Activated CD4-positive, CD25-positive, alpha-beta regulatory T cell (primary cell): ENCODE measurements at places on chromosomes 4 and X.

DNA sequence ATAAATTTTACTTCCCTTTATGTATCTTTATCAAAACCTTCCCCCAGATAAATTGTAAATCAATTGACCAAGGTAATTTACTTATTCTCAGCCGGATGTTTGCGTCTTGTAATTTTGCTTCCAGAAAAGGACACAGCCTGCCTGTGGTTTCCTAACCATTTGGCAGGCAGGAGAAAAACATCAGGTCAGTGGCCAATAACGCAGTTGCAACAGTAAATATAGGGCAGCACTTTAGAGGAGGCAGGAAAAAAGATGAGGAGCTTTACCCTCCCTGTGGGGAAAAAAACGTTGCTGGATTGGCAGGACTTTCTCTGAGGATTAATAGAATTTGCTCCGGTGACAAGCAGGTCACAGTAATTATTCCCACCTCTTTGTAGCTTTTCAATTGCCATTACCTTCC is 2618.1 kb downstream of the ARAP2 start:
- no peak for DNase-seq

- DNase-seq: no peak
Observed at GRCh38 chr4:36128689-36129088, 115.6 kb downstream of the ARAP2 start.

DNA sequence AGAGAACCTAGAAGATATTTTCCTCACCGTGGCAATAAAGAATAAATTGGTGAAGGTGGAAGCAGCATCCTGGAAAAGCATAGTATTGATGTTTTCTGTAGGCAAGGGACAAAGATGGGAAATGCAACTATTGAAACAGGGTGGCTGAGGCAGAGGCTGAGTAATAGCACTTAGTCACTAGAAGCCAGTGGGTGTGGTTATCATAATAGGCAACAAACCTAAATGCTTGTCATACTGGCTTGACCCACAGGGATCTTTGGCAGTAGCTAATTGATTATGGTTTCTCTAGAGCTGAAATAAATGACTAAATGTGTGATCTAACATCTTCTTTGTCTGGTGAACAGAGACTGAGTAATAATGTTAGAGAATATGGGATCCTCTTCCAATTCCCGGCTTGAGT is 353.6 kb upstream of the RPS6KA3 start:
- no peak for DNase-seq

DNA sequence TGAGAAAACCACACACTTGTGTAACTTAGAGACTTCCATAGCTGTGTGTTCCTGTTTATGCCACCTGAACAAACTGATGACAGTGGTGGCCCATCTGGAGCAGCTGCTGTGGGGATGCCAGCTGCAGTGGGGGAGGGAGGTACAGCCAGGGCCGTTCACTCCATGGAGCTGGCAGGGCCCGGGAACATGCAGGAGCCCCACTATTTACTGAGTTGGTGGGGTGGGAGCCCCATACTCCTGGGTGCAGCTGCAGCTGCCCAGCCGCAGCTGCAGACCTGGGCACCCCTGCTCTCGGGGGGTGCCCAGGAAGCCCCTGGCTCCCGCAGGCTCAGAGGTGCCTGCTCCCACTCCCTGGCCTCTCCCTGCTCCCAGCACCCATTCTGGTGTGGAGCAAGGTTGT is 398.6 kb upstream of the RASGEF1B start:
- DNase-seq: no peak

DNA sequence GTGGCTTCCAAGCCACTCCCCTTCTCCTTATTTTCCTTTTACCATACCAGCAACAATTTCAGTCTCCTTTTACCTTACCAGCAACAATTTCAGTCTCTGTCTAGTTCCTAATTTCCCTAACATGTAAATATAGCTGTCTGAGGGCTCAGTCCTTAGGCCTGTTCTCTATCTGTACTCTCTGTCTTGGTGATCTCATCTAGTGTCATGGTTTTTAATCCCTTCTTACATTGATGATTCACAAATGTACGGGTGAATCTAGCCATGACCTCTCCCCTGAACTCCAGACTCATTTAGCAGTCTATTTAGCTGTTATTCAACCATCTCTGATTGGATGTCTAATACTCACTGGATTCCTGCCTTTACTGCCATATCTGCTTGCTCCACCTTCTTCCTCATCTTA is 7.2 kb downstream of the IL15 start:
- no peak for DNase-seq

DNA sequence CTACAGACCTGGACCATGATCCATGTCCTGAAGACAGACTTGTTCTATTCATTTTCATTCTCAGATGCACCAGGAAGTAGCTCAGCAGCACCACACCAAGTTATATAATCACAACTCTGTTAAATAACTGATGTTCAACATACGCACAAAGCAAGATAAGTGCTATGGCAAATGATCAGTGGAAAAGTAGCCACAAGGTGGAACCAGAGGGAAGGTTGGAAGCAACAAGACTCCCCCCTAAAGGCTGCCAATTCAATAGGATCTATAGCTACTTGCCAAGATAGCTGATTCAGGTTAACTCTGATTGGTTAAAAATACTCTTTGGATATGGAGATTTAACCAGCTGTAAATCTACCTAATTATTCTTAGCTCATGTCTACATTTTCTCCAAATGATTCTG is 23.7 kb upstream of the FAM47B start:
- no peak for DNase-seq

DNA sequence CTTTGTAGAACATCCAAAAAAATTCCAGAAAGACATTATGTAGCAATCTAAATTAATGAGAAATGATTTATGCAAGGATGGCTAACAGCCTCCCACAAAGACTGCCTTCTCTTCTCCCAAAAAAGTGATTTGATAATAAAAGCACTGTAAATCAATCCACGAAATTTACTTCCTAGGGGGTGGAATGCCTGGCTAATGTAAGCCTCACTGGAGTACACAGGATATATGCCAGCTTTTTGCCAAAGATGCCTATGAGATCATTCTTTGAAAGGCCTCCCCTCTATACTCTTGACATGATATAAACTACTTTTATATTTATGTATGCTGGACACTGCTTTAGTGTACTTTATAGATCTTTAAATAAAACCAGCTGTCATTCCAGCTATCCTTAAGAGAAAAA is 211.1 kb downstream of the ADAMTS3 start:
- DNase-seq: no peak

DNA sequence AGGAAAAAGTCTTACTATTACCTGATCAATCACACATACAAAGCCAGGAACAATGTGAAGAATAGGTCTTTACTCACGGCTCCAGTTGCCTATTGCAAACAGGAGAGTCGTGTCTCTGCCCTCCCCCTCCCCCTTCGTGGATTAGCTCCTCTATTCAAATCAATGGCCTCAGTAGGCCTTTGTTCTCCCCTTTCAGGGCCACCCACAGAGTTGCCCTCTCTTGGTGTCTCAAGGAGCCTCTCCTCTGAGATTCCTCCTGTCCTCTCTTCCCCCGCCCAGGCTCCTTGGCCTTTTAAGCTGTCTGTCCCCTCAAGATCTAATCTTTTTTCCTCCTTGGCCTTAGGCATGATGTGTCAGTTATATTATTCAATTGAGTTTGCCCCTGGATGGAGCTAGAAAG is 107.2 kb upstream of the NALF2 start:
- DNase-seq: no peak

GRCh38 chrX:19017271-19017670 is 33.4 kb upstream of the PHKA2 start:
- DNase-seq: no peak

DNA sequence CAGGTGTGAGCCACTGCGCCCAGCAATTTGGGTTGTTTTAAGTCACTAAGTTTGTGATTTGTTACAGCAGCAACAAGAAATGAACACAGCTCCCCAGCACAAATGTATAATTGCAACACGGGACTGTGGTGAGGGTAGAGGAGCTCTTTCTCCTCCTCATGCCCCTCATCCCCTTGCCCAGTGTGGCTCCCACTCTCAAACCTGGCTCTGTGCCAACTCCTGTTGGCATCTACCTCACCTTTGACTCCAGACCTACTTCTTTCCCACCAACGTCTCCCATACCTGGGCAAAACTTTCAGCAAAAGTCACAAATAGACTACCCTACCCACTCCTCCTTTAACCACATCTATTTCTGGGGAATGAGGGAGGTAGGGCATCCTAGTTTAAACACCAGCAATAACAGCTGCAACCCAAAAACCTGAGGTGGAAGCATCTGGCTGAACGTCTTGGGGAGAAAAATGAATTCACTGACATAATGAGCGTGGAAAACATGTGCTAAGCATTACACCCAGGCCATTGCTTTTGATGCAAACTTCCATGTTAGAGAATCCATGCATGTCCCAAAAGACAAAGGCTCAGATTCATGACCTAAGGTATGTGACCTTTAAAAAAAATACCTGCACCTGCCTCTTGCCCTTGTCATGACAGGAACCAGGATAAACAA is 19.2 kb downstream of the LNX1 start:
- no peak for DNase-seq

DNA sequence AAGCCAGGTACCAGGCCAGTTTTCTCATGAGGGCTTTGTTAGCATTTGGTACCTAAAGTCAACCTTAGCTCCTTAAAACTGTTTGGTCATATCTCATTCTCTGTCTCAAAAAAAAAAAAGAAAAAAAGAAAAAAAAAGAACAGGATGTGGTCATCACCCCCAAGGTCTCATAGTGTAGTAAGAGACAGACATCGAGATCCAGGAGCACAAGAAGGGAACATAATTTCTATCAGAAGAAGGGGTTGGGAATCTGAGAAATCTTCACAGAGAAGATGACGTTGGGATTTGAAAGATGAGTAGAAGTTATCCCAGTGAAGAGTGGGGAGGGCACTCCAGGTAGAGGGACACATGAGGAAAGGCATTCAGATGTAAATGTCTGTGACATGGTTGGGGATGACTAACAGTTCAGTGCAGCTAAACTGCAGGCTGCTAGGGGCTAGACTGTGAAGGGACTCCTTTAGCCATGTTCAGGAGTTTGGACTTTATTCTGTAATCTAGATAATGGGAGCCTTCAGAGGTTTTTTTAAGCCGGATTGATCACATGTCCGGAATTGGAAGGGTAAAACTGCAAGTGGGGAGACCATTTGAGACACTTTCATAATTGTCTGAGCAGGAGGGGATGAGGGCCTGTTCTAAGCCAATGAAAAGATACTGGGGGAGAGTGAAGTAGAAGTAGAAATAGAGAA is 26.9 kb upstream of the GJB1 start:
- DNase-seq: no peak

DNA sequence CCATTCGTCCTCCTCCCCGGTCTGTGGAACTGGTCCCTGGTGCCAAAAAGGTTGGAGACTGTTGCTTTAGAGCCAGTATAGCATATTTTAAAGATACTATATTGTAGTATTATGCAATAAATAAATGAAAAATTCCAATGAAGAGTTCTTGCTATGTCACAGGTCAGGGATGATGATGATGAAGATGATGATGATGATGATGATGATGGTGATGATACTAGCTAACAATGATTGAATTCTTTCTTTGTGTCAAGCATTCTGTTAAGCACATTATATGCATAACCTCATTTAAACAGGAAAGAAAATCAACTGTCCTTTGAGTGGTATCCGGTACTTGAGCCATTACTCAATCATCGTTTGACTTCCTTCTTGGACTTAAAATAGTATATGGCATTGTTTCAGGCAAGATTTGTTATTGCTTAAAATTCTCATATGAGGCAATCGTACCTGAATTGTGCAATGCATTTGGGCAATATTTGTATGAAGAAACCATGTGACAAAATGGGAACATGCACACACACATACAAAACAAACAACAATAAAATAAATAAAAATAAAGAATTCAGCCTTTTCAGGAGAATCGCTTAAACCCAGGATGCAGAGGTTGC is 22.8 kb upstream of the TLR2 start:
- DNase-seq: no peak

DNA sequence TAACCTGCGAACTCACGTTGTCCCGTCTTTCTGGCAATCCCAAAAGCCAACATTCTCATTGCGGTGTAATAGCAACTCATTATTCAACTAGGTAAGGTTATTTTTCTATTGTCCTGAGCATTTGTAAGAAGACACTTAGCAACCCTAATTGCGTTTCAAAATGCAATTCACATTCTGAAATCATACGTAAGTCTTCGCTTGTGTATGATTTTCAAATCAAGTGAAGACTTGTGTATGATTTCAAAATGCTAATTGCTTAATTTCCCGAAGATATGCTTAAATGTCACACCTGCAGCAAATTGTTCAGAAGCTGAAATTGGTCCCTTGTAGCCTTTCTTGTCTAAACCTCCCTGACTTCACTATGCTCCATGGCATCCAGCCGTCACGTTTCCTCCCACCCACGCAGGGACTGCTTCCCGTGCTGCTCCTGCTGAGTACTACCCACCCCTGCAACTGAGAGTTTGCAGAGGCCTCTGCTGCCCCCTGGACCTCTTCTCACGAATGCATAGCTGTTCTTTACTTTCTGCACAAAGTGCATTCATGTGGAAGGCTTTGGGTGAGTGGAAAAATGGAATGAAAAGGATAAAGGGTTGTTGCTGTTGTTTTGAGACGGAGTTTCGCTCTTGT is 40.8 kb upstream of the CLDN24 start:
- DNase-seq: no peak

DNA sequence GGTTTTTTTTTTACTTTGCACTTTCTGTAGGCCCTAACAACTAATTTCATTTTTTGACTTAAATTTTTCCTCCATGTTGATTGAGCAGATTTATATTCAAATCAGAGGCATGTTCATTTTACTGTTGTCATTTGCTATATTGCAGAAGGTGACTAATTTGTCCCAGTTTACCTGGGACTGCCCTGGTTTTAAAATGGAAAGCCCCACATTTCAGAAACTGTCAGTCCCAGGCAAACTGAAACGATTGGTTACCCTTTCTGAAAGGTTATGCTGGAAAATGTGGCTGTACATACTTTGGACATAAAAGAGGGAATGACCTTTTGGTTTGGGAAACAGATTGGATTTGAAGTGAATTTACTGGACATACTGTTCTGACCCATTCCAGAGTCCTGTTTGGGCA is 160.0 kb downstream of the SPCS3 start:
- no peak for DNase-seq

DNA sequence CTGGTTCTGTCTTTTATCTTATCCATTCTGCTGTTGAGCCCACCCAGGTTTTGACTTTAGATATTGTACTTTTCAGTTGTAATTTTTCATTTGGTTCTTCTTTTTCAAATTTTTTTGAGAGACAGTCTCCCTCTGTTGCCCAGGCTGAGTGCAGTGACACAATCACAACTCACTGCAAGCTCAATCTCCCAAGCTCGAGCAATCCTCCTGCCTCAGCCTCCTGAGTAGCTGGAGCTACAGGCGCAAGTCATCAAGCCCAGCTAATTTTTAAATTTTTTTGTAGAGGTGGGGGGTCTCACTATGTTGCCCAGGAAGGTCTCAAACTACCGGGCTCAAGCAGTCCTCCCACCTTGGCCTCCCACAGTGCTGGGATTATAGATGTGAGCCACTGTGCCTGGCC is 25.7 kb downstream of the LETM1 start:
- DNase-seq: no peak

- no peak for DNase-seq
Observed at GRCh38 chr4:164058776-164059445, 564.4 kb downstream of the TMA16 start.
